GM12878 (cell line): ENCODE measurements at places on chromosomes 13 and 19. TPM values are rescaled to one million over a fixed set of nuclear protein-coding genes. Genes with fewer than 3 reads are reported as not detected.

DNA sequence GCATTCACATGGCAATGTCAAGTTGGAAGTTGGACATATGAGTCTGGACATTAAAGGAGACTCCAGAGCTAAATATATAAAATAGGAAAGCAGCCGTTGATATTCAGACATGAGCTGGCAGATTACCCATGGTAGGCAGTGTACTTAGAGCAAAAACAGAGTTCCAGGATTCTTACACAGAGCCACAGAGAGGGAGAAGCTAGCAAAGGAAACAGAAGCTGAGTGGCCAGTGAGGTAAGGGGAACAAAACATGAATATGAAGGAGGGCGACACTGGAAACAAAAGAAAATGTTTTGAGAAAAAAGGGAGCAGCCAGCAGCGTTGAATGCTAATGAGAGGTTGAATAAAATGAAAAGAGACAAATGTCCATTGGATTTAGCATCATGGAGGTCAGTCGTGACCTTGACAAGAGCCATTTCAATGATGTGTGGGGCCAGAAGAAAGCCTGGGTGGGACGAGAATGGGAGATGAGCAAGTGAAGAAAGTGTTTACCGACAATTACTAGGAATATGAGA, 198.4 kb downstream of the POU4F1 start:
- DNase-seq: no peak

DNA sequence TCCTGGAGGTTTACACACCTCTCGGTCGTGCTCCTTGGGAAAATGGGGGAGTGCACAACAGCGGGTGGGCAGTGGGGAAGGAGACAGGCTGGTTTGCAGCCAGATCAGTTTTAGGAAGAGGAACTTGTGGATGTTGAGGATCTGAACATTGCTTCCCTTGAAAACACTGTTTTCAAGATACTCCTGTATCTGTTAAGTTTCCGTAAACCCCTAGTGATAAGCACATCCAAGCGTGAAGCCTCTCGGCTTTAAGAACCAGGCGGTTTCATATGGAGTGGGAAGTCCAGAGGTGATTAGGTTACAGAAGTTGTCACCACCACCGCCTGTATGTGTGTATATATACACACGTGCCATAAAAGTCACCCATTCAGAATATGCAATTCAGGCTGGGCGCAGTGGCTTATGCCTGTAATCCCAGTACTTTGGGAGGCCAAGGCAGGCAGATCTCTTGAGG, 47.4 kb downstream of the SIPA1L3 start:
- DNase-seq: no peak

Gene ALOX5AP
- 45.9 and 48.5 TPM in 2 replicates for total RNA-seq

Gene ZNF546
- total RNA-seq: 3.2 and 3.3 TPM in 2 replicates

Gene GPX4
- total RNA-seq: 305 and 316 TPM in 2 replicates

Gene TMEM272
- not detected in 2 replicates for total RNA-seq

Gene KIR3DL1
- not detected in 2 replicates for total RNA-seq
